Upper lobe of left lung (tissue), 6 donors: ENCODE measurements at places on chromosomes 4 and X. TPM values are rescaled to one million over a fixed set of nuclear protein-coding genes. Genes with fewer than 3 reads are reported as not detected.

DNA sequence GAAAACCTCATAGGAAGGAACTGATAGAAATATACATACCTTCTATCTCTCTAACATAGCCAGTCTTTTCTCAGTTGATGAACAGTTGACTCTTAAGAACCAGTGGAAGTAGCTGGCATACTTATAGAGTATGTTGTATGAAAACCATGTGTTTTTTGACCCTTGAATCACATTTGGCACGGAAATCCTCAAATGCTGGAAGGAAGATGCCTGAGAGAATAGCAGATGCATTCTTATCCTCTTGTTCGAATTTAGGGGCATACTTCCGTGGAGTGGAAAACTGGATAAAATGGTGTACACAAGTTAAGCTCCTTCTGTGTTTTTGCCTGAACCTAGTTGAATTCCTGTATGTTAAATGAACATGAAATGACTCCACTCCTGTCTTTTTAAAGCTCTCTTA is 145.5 kb downstream of the PCDH7 start:
- DNase-seq: no peak

DNA sequence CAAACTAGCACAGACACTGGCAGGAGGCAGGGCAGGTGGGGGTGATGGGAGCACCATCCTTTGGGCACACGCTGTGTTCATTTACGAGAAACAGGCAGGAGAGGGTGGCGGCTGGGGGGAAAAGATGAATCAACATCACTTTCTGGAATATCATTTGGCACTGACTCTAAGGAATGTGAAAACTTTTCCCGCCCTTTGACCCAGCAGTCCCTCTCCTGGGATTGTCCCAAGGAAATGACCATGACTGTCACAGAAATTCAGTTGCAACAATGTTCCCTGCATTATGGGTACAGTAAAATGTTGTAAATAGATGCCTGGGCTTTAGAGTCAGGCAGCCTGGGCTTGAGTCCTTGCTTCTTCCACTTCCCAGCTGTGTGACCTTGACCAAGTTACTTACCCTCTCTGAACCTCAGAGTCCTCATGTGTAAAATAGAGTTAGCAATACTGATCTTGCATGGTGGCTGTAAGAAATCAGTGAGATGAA is 58.6 kb downstream of the ABLIM2 start:
- no peak for DNase-seq

- DNase-seq: no peak
These were observed 42.9 kb upstream of the TAB3 start for GRCh38 chrX:30931920-30932319.

GRCh38 chr4:165971933-165972332 is 98.9 kb downstream of the TLL1 start:
- DNase-seq: no peak

DNA sequence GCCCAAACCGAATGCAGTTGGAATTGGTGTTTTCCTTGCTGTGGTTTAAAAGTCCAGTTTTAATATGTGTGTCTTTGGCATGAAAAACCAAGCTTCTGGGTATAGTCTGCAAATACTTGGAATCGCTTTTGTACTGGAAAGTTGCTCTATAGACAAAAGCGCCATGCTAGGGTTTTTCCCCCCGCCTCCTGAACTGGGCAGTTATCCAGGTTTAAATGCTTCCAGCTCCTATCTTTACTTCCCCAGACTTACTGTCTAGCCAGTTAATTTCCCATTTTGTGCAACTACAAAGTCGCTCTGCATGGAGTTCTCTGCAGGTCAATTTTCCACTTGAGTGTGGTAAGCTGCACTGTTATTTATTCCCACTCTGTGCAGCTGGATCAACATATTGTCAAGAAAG is 2.7 kb downstream of the RASL11B start:
- no peak for DNase-seq

DNA sequence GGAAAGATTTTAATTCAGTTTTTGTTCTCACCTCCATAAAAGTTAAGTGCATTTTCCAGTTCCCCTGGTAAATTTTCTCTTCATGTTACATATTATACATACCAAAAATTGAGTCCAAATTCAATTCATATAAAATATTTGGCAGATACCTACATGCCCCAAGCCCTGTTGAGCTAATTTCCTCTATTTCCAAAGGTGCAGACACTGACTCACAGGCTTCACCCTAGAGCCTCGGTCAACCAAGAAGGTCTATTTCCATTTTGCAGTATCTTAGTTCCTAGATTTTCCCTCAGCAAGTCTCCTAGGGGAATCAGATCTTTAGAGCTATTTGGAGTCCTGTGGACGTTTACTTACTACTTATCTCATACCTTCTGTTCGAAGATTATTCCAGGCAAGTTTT is 174.4 kb downstream of the TSPAN5 start:
- no peak for DNase-seq

DNA sequence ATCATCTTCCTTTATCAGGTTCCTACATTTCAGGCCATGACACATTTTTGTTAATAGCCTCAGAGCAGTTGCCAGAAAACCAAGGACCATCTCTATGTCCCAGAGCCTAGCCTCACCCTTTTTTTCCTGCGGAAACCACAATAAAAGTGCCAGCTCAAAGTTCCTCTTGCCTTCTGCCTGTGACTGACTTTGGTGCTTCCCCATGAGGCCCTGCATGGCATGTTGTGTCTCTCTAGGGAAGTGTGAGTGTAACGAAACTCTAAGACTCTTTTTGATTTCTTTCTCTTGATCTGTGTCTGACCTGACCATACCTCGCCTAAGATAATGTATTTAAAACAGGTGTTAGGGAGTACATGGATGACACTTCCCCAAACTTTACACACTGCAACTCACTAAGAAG is 642.3 kb upstream of the BOD1L1 start:
- DNase-seq: peak; percentile 37

- DNase-seq: no peak
These were observed 19.1 kb upstream of the PRRG3 start for GRCh38 chrX:151676196-151676595.

GRCh38 chr4:61493470-61493869 is 293.3 kb downstream of the ADGRL3 start:
- no peak for DNase-seq

GRCh38 chr4:25970226-25970675 is 56.2 kb downstream of the SMIM20 start:
- DNase-seq: no peak

- DNase-seq: no peak
These were observed 123.6 kb downstream of the RBM47 start for GRCh38 chr4:40506066-40506465.

DNA sequence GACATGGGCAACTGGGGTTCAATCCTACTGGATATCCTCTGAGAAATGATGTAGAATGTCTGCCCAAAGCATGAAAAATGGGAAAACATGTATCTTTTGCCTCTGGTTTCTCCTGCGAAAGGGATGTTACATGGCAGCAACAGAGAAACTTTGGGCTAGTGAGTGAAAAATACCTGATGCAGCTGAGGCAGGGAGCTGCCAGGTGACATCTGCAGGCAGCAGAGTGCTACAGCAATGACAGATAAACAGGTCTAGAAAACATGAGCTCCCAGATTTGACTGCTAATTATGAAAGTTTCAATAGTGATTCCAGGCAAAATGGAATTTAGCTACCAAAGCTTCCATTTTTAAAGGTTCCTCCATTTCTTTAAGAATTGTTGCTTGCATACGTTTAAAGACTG is 4.8 kb upstream of the CXCL1 start:
- DNase-seq: no peak

DNA sequence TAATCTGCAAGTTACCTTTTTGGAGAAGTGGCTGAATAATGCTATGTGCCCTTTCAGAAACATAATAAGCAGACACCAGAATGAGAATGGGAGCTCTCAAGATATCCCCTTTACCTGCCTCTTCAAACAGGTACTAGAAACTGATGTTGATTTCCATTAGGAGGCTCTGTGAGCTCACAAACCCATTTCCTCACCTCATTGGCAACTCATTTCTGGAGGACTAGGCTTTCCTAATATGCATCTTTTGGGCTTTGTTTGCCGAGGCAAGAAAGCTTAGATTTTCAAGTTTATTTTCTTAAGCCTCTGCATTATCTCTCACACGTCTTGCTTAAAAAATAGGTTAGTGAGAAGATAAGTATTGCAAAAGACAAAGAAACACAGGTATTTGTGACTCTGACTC is 313.1 kb upstream of the IRS4 start:
- DNase-seq: no peak

GRCh38 chr4:88756149-88756548 is 58.5 kb upstream of the NAP1L5 start:
- DNase-seq: no peak

- no peak for DNase-seq
These were observed 115.2 kb downstream of the GABRA2 start for GRCh38 chr4:46274717-46275116.

DNA sequence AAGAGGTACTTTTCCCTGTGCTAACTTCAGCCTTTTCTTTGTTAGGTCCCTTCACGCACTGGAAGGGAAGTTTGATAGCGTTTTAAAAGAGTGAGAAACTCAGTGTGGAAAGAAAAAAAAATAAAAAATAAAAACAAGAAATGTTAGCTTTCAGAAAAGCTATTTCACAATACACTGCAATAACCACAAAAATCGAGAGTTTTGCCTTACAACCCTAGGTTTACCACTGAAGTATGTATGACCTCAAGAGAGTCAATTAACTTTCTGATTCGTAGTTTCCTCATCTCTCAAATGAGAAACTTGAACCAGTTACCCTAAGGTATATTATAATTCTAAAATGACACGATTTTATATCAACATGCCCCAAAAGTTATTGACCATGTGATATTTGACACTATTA is 93.9 kb upstream of the JADE1 start:
- DNase-seq: no peak

DNA sequence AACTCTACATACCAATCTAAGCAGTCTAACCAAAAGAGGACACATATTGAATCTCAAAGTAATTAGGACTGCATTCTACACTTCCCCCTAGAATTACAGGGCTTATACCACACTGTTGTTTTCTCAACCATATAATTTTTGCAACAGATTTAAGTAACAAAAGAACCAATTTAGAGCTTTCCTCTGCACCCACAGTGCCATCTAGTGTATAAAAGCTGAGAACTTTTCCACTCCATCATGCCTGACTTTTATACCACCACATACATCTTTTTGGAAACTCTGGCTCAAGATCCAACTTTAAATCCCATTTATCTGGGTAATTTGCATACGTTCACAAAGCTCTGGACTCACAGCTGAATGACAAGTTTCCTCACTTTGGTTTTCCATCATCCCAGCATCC is 99.5 kb downstream of the EFHC2 start:
- DNase-seq: no peak

- peak; percentile 45 for DNase-seq
These were observed 735.1 kb downstream of the STIM2 start for GRCh38 chr4:27595571-27596360.

GRCh38 chr4:159235779-159236368 is 133.0 kb downstream of the RAPGEF2 start:
- no peak for DNase-seq

- no peak for DNase-seq
These were observed 66.2 kb upstream of the AFAP1 start for GRCh38 chr4:8005814-8006215.

DNA sequence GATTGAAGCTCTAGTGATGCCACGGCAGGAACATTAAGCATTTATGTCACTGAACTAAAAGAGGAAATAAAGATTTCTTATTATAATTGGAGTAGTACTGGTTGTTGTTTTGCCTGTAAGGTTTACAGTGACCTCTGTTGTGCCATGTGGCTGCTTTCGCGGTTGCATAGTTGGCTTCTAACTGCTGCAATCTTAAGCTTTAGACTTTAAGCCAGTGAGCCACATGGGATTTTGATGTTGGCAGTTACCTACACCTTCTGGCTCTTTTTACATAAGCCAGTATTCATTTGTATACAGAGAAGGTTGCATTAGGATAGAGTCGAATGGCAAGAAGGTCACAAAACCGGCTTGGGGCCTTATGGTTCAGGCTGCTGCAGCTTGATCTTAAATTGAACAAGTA is 1311.6 kb downstream of the RAPGEF2 start:
- no peak for DNase-seq

GRCh38 chr4:127284236-127284635 is 348.5 kb upstream of the INTU start:
- no peak for DNase-seq

- no peak for DNase-seq
These were observed 72.1 kb downstream of the GPR82 start for GRCh38 chrX:41796046-41796445.

DNA sequence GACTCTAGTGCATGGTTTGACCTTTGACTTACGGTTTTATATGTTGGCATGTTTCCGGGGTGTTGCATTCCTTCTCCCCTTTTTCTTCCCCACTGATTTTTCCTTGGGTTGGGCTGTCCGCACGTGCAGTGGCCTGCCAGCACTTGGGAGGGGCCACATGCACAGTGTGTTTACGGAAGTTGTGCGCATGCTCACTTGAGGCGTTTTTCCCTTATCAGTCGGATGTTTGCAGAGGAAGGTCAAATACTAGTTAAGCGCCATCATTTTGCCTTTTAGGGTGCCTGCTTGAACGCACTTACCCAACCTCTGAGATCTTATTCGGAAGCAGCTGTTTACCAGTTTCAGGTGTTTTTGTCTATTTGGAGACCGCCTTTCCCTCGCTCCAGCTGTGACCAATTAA is 653.9 kb upstream of the AADAT start:
- no peak for DNase-seq

DNA sequence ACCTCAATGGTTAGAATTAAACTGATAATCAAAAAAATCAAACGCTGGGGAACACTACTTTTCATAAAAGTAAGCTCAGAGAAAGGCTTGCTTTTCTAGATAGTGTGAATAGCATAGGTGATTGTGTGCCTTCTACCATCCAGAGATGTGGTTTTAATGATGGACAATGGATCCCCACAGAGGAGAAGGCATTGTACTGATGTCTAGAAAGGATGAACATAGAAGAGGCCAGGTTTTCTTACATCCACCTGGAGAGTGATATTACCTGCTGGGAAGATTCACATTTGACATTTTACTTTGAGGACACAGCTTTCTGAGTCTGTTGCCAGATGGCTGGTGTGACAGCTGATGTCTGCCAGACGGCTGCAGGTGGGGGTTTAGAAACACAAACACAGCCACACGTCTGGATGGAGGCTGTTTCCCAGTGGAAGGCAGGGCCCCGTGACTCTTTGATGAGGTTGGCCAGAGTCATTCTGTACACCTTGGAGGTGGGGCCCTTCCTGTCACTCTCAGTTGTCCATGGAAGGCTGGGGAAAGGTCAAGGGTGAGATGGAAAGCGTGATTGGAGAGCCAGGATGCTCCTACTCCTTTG is 114.4 kb downstream of the PSAPL1 start:
- no peak for DNase-seq

- DNase-seq: no peak
These were observed 88.4 kb downstream of the FRMPD3 start for GRCh38 chrX:107537815-107538214.

GRCh38 chr4:152267811-152268210 is 268.1 kb downstream of the FBXW7 start:
- DNase-seq: no peak

Gene SULT1E1
- total RNA-seq: 4.3 TPM

Gene MUC7
- not detected for total RNA-seq

Gene UGT2B17
- not detected for total RNA-seq

Gene HMGB2
- 54.5 TPM for total RNA-seq

Gene GLOD5
- total RNA-seq: 2.0 TPM

Gene FAM133A
- total RNA-seq: not detected

Gene FGF16
- total RNA-seq: not detected

Gene DMRTC1B
- 1.4 TPM for total RNA-seq

Gene ZFP92
- total RNA-seq: 3.1 TPM

Gene MYL5
- 4.7 TPM for total RNA-seq

Gene STOX2
- 29.7 TPM for total RNA-seq

Gene AREG
- 24.0 TPM for total RNA-seq

Gene C4orf50
- 1.00 TPM for total RNA-seq

Gene SPON2
- 50.3 TPM for total RNA-seq

Gene TCEAL3
- total RNA-seq: 27.9 TPM

Gene TCEAL6
- not detected for total RNA-seq

Gene TMEM35A
- 1.3 TPM for total RNA-seq

Gene GABRG1
- not detected for total RNA-seq

Gene SLC34A2
- total RNA-seq: 796 TPM

Gene UGT8
- 1.5 TPM for total RNA-seq

Gene TSPAN5
- 9.1 TPM for total RNA-seq
